ENCODE measurements at places on chromosomes 2 and 18.

DNA sequence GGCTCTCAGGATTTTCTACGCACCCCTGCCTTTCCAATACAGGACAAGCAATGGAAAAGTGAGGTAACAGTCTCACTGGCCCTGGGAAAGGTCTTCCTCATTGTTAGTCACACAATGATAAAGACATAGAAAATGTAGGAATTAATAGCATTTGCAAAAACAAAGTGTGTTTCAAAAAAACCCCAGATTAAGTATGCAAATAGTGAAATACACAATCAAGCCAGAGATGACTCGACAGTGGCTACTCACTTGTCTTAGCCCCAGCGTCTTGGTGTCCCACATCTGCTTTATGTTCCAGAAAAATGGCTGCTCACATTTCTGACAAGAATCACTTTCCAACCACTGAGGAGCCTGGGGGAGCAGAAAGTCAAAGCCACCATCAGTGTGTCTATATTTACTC lies 47.0 kb upstream of the AP1S3 start:
- no peak for DNase-seq

GRCh38 chr2:201643216-201643890 lies at the start of gene TMEM237:
Gene TMEM237, minus strand, starts transcription at chr2:201643503. Its CDS starts 103 bp downstream, at chr2:201643400.
- peak; percentile 13 for DNase-seq

DNA sequence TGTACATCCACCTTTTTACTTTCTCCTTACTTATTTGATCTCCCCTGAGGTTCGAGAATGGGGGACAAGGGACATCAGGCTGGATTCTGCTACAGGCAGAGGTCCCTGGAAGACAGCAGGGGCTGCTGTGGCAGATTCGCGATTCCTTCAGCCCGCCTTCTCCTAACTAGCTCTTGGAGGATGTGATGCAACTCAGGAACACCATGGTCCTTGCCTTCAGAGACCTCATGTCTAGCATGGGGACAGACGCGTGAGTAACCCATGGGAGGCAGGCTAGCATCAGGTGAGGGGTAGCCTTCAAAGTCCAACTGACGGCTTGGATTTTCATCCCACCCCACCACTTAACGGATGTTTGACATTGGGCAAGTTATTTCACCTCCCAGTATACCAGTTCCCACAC lies 869 bp upstream of the TCF23 start:
- no peak for DNase-seq

DNA sequence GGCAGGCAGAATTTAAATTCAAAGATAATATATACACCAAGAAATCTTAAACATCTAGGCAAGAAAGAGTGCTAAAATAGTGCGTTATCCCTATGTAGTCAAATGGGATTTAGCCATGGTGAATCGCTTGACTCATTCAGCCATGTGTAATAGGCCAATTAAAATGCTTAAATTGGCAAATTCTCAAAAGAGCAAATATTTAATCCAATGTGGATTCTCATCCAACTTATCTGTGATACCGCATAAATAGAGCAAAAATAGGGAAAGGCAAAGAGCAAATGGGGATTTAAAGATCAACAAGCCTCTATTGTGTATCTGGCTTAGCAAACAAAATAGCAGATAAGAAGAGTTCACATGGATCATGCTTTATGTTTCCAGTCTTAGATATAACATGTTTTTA lies 123.2 kb upstream of the RPRM start:
- no peak for DNase-seq

DNA sequence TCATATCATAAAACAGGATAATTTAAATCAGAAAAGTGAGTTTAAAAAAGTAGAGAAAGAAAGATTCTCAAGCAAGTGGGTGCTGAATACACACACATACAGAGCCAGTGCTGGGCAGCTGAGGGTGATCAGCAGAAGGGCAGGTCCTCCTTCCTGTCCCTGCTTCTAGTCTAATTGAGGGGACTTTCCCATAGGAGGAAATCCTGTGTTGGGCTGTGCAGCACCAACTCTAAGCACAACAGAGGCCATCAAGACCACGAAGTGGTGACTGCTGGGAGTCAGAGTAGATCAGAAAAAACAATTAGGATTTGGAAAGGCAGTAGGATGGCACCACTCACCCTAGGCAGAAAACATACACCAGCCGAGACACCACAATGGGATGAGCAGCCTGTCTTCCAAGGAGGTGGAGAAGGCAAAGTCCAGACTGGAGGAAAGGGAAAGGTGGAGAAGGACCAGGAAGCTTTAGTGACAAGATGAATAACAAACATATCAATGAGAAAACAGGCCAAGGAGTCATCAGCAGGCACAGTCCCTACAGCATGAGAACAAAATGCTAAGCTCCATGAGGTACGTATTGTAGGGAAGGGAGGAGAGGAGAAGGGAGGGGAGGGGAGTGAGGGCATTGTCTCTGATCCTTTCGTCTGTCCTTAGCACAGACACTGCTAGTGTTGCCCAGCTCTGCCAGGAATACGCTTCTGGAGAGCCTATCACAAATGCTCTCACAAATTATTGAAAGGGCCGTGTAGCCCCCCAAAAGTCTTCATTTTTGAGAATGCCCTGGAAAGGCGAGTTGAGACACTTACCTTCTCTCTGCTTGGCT lies 16.7 kb upstream of the MSGN1 start:
- no peak for DNase-seq
